ENCODE measurements at places on chromosomes 6 and 20.

DNA sequence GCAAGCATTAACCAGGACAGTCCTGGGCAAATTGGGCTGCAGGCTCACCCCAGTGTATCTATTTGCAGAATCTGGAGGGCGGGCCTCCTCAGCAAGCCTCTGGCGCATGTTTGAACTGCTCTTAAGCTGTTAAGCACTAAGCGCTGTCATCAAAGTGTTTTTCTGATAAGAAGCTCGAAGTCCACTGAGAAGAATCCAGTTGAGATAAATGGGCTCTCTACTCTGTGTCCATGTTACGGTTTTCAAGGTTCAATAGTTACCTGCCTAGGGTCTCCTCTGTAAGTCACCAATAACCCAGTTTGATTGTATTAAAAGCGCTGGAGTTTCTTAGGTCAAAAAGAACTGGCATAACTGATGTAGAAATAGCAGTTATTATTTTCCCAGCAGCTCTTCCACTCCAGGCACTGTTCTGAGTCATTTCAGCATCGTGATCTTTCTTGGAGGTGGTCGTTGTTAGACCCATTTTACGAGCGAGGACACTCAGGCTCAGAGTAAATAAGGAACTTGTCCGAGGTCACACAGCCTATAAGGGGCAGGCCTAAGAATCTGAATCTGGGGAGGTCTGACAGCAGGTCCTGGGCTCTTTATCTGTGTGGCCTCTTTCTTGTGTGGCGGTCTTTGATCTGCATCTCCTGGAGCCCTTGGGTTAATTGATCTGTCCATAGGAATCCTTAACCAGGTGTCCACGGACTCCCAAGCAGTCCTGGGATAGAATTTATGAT is 207.4 kb upstream of the ZNF217 start:
- DNase-seq: peak; percentile 61

GRCh38 chr20:62382306-62383198 is 4.4 kb upstream of the RPS21 start:
- peak; percentile 98 for DNase-seq

GRCh38 chr6:52534966-52535390 is 41.9 kb downstream of the TRAM2 start:
- DNase-seq: no peak

DNA sequence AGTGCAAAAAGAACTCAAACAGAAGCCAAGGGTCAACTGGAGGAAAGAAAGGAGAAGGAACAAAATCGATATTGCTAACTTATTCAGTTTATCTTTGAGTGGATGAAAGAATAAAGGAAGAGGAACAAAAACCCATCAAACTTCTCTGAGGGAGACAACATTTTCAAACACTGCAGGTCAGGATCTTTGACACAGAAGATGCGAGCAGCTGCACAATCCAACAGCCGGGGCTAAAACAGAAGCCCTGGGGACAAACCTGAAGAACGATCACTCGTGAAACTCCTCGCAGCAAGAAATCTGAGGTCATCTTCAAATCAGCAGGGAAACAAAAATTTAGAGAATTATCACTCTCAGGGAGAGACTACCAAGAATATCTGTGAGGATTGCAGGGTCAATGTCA is 14.2 kb downstream of the SLC23A2 start:
- DNase-seq: no peak

- DNase-seq: no peak
Measured at GRCh38 chr6:153104220-153104619, 26.9 kb downstream of the RGS17 start.

- no peak for DNase-seq
Measured at GRCh38 chr6:19375613-19376012, 461.6 kb upstream of the ID4 start.

DNA sequence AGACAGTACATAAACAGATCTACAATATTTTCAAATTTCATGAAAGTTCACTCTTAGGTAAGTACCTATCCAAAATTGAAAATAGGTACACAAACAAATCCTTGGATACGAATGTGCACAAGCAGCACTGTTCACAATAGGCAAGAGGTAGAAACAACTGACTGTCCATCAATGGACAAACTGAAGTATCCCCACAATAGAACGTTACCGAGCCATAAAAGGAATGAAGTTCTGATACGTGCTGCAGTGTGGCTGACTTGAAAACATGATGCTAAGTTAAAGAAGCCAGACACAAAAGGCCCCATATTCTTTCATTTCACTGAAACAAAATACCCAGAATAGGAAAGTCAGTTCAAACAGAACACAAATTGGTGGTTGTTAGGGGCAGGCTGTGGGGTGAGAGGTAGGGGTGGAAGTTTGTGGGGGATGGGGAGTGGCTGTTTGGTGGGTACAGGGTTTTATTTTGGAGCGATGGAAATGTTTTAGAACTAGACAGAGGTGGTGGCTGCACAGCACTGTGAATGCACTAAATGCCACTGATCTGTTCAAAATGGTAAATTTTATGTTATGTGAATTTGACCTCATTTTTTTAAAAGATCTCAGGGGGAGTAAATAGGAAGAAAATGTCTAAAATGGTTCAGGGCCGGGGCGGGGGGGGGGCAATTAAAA is 89.5 kb downstream of the ZMYND8 start:
- DNase-seq: no peak

DNA sequence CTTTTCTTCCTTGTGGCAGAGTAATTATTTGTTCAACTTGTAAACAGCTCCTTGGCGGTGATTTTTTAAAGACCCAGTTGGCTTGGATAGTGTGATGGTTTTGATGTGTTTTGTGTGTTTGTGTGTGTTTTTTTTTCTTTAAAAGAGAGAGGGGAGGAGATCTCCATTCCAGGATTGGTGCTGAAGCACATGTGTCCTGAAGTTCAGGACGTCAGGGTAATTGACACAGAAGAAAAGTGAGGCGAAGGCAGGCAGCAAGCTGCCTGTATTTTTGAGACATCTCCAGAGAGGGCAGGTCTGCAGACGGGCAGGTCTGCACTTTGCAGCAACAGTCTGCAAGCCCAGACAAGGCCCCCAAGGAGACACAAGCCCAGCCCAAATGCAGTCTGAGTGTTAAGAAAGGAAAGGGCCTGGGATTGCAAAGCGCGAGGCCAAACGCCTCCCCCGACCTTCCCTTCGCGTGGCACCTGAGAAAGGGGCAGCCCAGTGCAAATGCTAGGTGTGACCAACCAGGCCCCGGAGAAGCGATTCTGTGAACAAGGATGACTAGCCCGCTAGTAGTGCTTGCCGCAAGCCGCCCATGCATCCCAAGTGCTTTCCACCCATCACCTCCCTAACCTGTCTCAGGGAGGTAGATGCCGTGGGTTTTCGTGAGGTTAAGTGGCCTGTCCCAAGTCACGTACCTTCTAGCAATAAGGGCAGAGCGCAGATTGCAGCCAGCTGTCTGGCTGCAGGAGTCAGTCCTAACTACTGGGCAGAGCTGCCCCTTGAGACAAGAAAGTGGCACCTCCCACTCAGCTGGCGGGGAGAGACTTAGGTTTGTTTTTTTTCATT is 230.5 kb downstream of the ZMYND8 start:
- peak; percentile 56 for DNase-seq

GRCh38 chr6:144283646-144284477 is 1.3 kb upstream of the UTRN start:
- no peak for DNase-seq

DNA sequence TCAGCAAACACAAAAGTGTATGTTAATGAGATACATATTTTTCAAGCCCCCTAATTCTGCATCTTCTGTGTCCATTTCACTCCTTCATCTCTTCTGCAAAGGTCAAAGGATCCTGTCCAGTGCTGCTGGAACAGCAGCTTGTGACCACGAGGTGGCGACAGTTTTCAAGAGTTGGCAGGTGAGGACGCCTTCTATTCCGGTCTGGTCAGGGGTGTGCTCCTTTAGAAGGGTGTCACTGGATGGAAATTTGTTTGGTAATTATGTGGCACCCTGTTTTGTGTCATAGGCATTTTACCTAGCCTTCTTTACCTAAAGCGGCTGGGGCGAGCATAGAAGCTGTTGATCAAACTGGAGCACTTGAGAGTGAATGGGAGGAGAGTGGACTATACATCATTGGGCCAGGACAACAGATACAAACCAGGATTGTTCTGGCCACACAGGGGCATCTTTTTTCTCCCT is 32.9 kb upstream of the ERVFRD-1 start:
- peak; percentile 92 for DNase-seq

DNA sequence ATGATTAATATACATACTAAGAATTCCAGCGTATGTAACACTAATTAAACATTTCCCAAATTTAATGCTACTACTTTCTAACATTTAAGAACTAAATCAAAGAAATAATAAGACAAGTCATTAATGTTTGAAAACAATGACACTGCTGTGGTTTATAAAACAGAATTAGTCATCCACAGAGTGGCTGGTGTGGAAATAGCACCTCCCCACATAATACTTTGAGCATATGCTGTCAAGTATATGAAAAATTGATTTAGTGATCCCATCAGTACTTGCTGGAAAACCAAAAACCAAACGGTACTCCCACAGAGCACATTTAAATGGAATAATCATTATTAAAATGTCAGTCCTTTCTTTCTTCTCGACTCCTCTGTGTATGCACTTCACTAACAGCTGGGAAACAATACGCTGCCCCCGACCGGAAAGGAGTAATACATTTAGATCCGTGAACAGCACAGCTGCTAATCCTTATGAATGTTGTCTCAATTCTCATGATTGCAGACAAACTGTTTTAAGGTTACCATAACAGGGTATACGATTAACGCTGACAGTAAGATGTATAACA is 78.4 kb downstream of the PREP start:
- no peak for DNase-seq

Measured in endodermal cell (in vitro differentiated cells).